ENCODE measurements at places on chromosomes 16 and 17.

DNA sequence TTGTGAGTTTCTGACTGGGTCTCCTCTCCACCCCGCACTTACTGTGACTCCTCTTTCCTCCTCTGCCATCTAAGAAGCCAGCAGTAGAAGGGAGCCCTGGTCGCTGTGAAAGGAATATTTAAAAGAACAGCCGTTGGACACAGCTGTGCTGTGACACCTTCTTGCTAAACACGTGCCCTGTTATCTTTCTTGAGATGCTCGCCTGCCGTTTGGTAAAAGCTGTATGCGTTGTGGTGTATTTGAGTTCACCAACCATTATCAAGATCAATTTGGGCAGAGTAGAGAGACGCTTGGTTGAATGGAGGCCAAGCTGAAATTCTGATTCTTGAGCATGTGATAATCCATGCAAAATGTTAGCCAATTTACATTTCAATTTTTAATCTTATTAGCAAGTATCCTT lies 3.8 kb downstream of the GID4 start:
- no peak for DNase-seq

DNA sequence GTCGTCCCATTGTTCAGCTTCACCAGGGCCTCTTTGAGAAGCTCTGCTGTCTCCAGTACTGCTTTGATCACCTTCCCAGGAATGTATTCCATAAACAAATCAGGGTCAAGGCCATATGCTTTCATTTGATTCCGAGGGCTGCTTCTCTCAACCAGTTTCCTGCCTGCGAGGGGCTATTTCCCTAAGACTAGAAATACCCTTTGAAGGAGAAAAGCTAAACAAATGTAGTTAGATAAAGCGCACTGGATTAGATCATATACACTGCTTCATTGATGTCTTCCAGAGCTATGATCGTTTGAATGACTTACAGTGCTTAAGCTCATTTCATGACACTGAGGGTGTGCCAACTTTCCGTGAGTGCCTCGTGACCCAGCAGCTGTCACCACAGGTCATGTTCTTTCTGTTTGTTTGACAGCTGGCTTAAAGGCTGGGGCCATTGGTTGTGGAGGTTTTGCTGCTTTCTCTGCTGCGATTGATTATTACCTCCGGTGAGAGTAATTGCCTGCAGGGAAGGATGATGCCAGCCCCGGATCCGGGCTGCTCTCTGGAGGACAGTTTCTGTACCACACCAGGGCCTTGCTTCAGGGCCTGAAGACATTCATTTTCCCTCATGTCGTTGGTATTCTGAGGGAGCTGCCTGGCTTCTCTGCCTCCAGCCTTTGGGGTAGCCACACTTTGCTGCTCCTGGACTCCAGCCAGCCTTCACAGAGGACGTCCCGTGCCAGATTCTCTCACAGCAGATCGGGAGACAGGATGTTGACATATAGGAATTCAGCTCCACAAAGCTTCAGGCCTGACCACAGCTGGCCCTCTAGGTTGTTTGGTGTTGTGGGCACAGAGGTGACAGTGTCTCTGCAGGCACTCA lies 3.9 kb downstream of the TIMM22 start:
- peak; percentile 73 for DNase-seq

DNA sequence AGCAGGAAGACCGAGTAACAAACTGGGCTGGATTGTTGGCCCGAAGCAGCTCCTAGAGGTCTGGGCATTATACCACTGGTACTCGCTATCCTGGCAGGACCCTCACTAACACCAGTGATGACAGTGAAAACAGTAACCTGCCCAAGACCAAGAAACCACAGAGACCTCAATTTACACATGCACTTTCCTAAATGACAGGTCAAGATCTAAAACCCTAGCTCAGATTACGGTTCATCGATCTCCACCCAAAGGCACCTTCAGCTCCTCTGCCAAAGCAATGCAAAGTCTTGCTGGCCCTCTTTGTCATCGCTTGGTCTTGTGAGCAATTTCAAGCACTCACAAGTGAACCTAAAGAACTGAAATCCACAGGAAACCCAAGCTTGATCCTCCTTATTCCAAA lies 1.5 kb downstream of the PIP4K2B start:
- no peak for DNase-seq

- no peak for DNase-seq
Measured at GRCh38 chr17:75681289-75681688, 14.2 kb downstream of the SAP30BP start.

DNA sequence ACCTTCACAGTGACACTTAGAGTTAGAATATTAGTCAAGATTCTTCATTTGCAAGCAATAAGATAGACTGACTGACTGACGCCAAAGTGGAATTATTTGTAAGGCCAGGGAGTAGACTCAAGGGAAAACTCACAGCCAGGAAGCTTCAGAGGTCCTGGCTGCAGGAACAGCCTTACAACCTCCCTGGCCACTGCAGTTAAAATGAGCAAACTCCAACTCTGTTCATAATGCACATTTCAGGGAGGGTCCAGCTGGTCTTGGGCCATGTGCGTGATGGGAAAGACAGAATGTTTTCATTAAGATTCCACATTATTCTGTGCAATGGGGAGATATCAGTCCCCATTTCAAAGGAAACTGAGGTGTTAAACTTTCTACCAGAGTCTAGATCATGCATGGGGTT lies 9.9 kb downstream of the CAPNS2 start:
- no peak for DNase-seq
